ENCODE measurements at places on chromosomes 6 and 20.

DNA sequence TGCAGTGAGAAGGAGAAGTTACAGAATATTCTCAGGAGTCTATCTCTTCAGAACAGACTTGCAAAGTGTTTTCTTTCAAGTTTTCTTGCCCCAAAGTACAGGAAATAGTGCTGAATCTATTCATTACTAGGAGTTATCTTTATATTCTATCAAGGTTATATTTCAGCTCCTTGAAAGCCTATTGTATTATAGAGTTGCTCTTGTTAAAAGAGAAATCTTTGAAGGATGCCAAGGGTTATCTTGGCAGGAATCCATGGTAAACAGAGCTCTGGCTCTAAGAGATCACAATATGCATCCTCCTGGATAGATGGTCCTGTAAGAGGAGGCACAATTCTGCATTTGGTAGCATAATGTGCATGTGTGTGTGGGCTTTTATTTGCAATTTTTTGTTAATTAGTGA is 21.2 kb upstream of the SNRPB2 start:
- no peak for DNase-seq

GRCh38 chr6:147157930-147158329 is 46.3 kb upstream of the STXBP5 start:
- DNase-seq: no peak

DNA sequence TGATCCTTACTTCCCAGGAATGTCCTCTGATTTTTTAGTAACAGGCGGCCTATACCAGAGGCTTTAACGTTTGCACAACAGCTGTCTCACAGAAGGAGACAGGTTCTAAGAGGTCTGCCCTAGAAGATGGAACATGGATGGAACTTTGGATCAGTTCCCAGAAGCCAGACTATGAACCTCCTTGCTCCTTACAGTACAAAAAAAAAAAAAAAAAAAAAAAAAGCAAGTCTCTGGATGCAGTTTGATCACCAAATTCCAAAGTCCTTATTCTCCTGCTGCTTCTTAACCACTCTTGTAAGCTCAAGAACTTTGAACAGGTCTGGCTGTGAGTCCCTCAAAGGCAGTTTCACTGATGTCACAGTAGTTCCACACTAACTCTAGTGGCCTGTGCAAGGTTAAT is 2.0 kb upstream of the TRMT11 start:
- DNase-seq: no peak

- no peak for DNase-seq
Measured at GRCh38 chr20:31705191-31705590, 17.5 kb downstream of the BCL2L1 start.

DNA sequence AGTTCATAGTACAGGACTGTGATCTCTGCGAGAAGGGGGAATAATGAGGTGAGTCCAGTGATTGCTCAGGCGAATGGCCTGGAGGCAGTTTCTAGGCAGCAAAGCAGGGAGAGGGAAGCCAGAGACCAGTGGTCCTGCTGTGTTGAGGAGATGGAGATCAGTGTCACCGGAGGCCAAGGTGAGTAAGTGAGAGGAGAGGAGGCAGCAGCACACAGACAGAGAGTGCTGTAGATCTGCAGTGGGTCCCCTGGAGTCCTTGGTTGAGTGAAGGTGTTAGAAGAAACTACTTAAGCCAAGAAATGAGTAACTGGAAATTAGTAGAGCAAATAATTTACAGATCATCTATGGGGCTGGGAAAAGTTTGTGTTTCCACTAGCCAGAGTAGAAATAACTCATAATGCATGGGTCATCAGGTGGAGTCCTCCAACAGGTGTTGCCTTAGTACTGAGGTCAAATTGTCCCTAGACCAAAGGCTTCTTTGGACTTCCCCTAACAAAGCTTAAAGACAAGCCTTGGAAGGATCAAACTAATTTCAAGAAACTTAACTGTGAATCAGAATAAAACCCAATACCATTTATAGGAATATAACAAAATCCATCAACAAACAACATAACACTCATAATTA is 13.6 kb downstream of the HEBP2 start:
- DNase-seq: no peak

GRCh38 chr6:52992980-52993920 is 1.8 kb downstream of the GSTA4 start:
- no peak for DNase-seq

DNA sequence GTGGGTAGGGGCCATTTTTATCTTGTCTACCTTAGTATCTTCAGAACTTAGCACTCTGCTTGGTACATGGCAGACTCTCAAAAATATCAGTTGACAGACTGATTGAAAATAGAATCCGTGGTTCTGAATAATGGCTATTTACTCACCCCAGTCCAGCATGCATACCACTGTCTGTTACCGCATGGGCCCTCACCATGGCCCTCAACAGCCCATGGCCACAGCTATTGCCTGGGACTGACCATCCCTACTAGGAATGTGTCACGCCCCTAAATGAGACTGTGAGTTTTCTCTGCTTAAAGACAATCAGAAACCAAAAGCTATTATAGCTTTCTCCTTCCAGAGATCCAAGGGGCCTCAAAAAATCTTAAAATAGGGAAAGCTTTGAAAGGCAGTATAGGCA is 207.7 kb downstream of the ATXN1 start:
- DNase-seq: no peak

- no peak for DNase-seq
Measured at GRCh38 chr6:24356310-24356973, 1.4 kb downstream of the DCDC2 start.

GRCh38 chr6:95544517-95545225 is 32.7 kb upstream of the MANEA start:
- no peak for DNase-seq
